ENCODE measurements at places on chromosomes 1 and 21. TPM values are rescaled to one million over a fixed set of nuclear protein-coding genes. Genes with fewer than 3 reads are reported as not detected.

The KCNK1 gene
- 16.1 TPM for total RNA-seq

The RGSL1 gene
- total RNA-seq = not detected

The RNU1-2 gene
- total RNA-seq = under 0.01 TPM

The SPATA1 gene
- 0.90 TPM for total RNA-seq

The LYSMD1 gene
- total RNA-seq = 16.2 TPM

The LPAR3 gene
- 2.7 TPM for total RNA-seq

The ABCG1 gene
- total RNA-seq = 7.2 TPM

The TBX15 gene
- 3.8 TPM for total RNA-seq

The OR10J1 gene
- total RNA-seq = not detected

The ACOT11 gene
- 6.7 TPM for total RNA-seq

GRCh38 chr1:95308276-95309030 lies 74.4 kb downstream of the RWDD3 start:
- DNase-seq = no peak

GRCh38 chr1:1120866-1121591 lies 5.1 kb upstream of the C1orf159 start:
- no peak for DNase-seq

DNA sequence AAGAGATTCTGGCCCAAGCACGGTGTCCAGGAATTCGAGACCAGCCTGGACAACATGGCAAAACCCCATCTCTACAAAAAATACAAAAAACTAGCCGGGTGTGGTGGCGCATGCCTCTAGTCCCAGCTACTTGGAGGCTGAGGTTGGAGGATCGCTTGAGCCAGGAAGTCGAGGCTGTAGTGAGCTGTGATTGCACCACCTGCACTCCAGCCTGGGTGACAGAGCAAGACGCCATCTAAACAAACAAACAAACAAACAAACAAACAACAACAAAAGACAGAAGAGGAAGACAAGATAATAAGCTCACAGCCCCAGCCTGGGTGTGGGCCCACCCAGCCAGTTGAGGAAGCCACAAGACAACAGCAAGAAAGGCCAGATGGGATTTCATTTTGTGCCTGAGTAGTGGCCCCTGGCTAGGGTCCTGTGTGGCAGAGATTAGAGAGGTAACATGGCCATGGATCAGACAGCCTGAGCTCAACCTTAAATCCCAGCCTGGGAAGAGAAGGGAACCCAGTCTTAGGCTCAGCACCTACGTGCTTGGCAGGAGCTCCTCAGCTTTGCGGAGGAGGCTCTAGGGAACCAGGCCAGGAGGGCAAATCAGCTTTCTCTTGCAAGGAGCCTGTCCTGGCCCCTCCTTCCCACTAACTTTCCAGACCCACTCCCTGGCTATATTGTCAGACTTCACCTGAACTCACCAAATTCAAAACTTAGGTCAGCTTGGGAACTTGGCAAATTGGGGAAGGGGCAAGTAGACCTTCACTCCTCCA lies 4.9 kb upstream of the BEST4 start:
- DNase-seq = no peak

DNA sequence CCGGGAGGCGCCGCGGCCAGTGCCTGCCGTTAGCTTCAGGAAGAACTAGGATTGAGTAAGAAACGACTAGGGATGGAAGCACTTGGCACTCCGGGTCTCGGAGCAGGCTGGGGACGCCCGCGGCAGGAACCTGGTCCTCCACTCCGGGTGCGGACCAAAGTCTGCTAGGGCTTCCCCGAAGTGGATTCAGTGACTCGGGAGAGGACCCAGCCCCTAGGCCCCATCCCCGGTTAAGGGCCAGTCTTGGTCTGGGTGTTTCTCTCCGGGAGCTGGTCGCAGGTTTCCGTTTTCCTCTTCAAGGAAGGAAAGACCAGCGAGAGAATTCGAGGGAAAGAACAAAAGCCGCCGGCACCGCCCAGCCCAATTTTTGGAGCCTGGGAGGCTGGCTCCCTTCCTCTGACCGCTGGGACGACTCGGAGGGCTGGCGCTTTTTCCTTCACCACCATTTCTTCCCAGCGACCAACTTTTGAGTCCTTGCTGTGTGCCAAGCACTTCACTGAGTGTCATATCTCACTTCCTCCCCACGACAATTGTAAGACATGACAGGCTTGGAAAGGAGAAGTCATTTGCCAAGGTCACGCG lies 16.8 kb upstream of the STMN1 start:
- DNase-seq = peak; percentile 19

DNA sequence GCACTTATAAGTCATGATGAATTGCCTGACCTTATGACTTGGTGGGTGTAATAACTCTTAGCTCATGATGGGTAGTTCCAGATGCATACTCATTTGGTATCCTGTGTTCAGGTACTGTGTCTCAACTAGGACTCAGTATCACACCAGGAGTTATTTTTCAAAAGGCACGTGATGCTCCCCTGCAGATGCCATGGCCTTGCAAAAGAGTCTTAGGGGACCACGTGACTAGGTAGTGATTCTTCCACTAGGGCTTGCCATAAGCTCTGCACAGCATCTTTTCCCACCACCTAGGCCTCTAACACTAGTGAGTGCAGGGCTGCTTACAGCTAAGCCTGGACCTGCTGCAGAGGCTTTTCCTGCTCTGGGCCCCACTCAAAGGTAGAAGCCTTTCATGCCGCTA lies 3.9 kb upstream of the FCAMR start:
- no peak for DNase-seq

DNA sequence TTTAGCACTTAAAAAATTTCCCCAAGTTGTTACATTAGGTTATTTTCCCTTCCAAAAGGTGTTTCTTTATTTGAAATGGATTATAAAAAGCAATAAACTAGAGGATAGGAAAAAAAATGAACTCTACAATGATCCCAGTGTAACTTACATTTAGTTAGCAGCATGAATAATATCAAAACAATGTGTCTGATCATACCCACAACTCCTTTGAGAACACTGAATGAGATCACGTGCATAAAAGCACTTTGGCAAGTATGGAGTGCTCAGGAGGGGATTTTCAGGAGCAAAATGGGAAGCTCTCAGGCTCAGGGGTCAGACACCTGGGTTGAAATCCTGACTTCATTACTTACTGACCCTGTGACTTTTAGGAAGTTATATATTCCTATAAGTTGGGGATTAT lies 369.7 kb upstream of the PROX1 start:
- DNase-seq = no peak

DNA sequence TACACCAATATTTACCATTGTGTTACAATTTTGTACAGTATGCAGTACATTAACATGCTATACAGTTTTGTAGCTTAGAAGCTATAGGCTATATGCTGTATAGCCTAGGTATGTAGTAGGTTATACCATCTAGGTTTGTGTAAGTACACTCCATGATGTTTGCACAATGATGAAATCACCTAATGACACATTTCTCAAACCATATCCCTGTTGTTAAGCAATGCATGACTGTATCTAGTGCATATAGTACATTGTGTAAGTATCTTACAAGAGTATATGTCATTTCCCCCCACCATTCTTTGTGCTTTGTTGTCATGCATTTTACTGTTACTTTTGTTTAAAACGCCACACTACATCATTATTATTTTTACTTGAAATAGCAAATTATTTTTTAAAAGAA lies 65.7 kb upstream of the RNF11 start:
- no peak for DNase-seq

- peak; percentile 71 for DNase-seq
These were observed 4.9 kb upstream of the ALDH4A1 start for GRCh38 chr1:18907021-18907916.

GRCh38 chr1:19979494-19979977 lies at the start of gene PLA2G2A:
Gene PLA2G2A, minus strand, starts transcription at chr1:19979618. Its CDS starts 845 bp downstream, at chr1:19978773.
- peak; percentile 74 for DNase-seq

DNA sequence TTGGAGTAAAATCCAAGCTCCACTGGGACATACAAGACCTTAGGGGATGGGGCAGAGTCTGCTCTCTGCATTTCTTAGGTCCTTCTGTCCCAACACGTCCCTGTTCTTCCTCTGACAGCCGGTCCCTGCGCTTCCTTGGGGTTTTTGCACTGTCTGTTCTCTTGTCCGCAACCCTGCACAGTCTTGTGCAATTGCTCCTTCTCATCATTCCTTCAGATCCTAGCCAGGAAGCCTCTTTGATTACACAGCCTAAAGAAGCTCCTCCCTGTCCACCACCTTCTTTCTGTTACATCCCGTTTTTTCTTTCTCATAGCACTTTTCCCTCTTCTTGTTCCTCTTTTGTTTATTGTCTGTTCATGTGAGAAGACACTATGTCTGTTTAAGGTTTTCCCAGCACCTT lies 19.9 kb downstream of the ACOT11 start:
- no peak for DNase-seq

- no peak for DNase-seq
These were observed 246.4 kb upstream of the ADAMTS5 start for GRCh38 chr21:27213303-27213702.

DNA sequence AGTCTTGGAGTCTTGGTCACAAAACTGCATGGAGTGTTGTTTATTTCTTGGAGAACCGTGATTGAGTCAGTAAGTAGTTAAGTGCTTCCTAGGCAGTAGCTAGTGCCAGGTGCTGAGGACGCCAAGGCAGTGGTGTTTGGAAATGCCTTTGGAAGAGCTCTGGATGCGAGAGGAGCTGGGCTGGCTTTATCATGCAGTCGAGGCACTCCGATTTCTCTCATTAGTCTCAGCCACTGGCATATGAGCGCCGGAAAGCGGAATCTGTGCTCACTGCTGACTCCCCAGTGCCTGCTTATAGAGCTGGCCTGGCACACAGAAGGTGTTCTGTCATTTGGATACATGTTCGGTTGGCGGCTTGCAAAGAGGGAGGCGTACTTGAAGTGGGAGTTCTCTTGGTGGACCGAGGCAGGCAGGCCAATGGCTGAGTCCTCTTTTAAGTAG lies 3.6 kb downstream of the TENT5C start:
- DNase-seq = no peak

- DNase-seq = no peak
These were observed 223.9 kb downstream of the S1PR1 start for GRCh38 chr1:101460739-101461138.

- DNase-seq = no peak
These were observed 2.5 kb downstream of the MYBPH start for GRCh38 chr1:203173011-203173555.

- DNase-seq = no peak
These were observed 671.9 kb downstream of the BRINP3 start for GRCh38 chr1:189805735-189806134.

- DNase-seq = no peak
These were observed 34.0 kb downstream of the MTF2 start for GRCh38 chr1:93113127-93113526.

DNA sequence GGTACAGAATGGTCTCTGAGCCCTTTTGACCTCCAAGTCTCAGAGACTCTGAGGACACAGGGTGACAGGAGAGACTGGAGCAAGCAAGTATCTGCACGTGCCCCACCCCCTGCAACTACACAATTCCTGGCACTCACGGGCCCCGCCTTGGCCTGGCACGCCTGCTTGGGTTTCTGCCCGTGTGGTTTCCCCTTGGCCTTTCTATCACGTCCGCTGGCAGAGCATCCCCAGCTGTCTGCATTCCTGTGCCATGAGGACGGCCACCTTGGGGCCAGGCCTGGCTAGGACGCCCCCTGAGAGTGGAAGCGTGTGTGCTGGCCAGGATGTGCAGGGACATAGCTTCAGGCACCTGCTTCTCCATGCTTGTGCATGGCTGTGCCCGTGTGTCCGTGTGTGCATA lies 14.3 kb upstream of the EDN2 start:
- DNase-seq = no peak

GRCh38 chr1:59013276-59013927 lies 229.6 kb upstream of the JUN start:
- DNase-seq = peak; percentile 69

DNA sequence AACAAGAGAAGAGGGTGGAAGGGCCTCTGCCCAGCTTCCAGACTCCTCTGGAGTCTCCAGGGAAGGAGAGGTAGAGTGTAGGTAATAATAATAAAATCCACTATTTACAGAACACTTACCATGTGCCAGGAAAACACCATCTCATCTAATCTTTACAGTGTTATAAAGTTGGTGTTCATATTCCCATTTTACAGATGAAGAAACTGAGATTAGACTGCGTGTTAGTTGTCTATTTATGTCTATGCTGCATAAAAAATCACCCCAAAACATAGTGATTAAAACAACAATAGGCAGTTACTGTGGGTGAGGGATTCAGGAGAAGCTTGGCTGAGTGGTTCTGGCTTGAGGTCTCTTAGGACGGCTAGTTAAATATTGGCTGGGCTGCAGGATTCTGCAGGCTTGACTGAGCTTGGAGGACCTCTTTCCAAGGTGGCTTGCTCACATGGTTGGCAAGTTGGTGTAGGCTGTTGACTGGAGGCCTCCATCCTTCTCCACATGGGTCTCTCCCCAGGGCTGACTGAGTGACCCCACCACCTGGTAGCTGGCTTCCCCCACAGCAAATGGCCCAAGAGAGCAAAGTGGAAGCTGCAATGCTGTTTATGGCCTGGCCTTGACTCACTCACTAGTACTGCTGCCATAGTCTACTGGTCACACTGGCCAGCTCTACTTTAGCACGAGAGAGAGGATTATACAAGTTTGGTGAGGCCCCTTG lies 6.5 kb upstream of the ALX3 start:
- no peak for DNase-seq

- no peak for DNase-seq
These were observed 6.4 kb downstream of the SNRPE start for GRCh38 chr1:203867802-203868201.

DNA sequence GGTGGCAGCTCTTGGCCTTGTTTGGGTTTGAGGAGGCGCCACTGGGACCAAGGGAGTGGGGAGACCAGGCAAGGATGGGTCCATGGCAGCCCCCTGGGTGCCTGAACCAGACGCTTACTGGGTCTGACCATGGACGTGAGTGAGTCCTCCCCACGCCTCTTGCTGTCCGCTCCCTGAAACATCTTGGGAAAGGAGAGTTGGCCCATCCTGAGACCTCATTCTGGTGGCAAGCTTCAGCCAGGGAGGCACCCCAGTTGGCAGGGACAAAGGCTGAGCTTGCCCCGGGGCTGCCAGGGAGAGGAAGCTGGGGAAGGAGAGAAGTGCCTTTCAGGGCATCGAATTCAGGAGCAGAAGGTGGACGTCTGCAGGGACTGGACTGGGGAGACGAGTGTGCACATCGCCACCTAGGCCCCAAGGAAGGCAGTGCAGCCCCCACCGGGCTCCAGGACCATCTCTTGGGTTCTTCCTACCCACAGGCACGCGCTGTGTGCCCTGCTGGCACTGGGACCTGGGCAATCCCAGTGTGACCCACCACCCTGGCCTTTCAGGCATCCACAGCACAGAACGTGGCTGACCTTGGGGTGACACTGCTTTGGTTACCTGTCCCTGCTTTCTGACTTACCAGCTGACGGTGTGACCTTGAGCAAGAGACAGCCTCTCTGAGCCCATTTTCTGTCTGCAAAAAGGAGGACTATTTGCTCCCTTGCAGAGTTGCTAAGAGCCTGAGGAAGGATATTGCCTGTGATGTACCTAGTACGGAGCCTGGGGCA lies 132.9 kb upstream of the WNT4 start:
- peak; percentile 68 for DNase-seq

GRCh38 chr21:25872271-25872670 lies 137.5 kb downstream of the GABPA start:
- no peak for DNase-seq

DNA sequence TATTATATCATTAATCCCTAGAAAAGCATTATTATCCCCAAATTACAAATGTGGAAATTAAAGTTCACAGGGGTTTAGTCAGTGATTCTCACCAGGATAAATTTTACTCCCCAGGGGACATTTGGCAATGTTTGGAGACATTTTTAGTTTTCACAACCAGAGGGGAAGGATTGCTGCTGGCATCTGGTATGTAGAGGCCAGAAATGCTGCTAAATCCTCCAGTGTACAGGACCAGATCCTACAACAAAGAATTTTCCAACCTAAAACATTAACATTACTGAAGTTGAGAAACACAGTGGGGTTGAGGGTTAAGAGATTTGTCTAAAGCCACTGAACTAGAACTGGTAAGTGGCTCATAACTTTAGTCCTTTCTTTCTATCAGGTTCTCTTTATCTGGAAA lies 162.0 kb upstream of the SYT6 start:
- no peak for DNase-seq

- DNase-seq = no peak
These were observed 147.9 kb upstream of the JUN start for GRCh38 chr1:58931756-58932155.
